ENCODE measurements at places on chromosomes 3 and 15. TPM values are rescaled to one million over a fixed set of nuclear protein-coding genes. Genes with fewer than 3 reads are reported as not detected.

DNA sequence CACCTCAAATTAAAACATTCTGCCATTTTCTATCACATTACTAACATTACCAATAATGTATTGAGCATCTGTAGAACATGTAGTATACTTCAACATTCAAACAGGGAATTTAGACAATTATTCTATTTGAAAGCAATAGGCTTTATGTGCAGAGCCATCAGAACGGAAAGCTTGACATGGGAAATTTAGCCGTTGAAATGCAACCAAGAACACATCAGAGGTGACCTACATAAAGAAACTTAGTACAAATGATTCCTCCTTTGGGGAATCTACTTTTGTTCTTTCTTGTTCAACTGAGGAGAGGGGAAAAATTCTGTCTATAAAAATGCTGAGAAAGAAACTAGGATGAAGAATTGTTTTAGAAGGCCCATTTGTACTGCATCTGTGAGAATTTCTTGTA lies 38.6 kb upstream of the RBMS3 start:
- no peak for DNase-seq

GRCh38 chr3:109480014-109480413 lies 142.7 kb upstream of the DPPA4 start:
- DNase-seq, result no peak

DNA sequence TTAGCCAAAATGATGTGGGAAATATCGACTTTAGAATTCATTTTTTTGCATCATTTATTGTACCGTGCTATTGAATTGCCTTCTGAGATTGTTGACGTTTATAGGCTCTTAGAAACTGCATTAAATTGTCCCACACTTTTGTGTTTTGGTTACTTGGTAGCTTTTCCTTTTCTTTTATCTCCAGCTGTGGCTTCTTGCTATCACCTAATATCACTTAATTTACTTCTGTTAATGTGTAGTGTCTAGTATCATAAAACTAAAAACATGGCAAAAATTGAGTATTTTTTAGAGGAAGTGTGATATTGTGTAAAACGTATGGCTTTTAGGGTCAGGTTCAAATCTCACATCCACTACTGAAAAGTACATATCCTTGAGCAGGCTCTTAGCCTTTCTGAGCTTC lies 11.2 kb downstream of the TMOD3 start:
- DNase-seq, result no peak

GRCh38 chr15:98226578-98226977 lies 266.1 kb downstream of the ARRDC4 start:
- no peak for DNase-seq

DNA sequence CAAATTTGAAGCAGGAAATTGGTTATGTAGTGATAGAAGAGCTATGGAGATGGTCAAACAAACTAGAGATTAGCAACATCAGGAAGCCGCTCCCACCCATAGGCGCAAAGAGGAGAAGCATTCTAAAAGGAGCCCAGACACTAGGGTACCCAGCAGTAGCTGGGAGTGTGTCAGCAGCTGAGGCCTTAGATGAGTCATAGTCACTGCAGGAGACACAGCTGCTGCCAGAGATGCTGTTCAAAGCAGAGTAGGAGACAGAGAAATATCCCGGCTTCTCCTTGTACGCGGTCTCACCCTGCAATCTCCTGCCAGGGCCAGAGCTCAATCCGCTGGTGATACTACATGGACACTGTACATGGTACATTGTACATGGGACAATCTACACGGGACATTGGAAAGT lies 61.9 kb downstream of the VGLL3 start:
- no peak for DNase-seq

DNA sequence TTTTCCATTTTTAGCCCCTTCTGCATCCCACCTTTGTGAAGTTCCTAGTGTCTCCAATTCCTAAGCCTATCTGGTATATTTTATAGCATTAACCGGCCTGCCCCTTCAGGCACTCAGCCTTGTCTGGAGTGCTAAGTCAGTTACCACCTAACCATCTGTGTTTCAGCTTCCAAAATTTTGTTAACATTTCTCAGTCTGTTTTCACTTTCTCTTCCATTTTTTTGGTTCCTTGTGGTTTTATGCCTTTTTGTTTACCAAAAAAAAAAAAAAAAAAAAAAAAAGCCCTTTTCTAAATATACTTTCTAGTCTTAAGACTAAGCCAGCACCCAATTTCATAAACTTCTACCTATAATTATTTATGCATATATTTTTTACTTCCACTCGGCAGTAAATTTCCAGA lies 92.4 kb downstream of the CSNK1G1 start:
- DNase-seq, result no peak

DNA sequence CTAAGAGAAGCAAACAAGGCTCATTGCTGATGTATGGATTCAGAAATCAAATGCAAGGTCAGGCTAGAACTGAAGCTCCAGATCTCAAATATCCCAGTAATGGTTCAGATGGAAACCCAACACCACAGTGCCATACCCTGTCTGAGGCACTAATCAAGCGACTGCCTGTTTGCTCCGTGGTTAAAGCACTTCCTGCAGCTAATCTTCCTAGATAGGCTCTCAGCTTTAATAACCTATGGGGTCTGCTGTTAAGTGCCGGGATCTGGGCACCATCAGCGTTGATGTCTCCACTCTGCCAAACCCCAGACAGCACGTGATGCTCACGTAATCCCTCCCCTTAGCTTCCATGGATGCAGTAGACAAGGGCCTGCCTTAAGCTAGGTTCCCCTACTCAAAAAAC lies 262.6 kb downstream of the MECOM start:
- no peak for DNase-seq

DNA sequence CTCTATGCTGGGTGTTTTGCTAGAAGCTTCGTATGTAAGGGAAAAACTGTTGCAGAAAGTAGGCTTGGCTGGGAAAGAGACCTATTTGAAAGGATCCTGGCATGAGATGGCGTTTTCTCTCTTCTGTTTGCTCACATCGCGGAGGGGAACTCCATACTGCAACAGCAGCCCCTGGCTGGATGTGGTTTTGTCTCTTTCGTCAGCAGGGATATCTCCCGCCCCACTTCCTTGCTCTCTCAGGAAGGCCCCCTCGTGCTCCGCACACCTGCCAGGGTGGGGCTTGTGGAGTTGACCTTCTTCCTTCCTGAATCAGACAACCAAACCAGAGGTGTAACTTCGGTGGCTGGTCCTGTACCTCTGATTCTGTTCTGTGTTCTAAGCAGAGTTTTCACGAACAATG lies 26.4 kb upstream of the MYZAP start:
- DNase-seq, result no peak

- DNase-seq, result no peak
Measured at GRCh38 chr3:173819368-173819767, 421.8 kb downstream of the NLGN1 start.

- DNase-seq, result no peak
Measured at GRCh38 chr3:28669870-28670269, 321.2 kb upstream of the AZI2 start.

- no peak for DNase-seq
Measured at GRCh38 chr3:179658606-179659005, 5.8 kb downstream of the USP13 start.

DNA sequence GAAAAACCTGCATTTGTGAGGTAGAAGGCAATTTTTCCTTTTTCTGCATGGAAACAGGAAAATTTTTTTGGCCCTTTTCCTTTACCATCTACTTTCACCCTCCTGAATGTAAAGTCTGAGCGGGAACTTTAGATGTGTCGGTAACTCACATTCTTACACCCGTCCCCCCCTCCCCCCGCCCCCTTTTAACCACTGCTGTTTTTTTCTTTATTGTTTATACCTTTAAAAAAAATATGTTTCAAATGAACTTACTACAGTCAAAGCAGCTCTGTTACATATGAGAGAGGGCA lies 487 bp upstream of the HES1 start:
- DNase-seq, result no peak

GRCh38 chr15:36756707-36757106 lies 177.3 kb downstream of the CDIN1 start:
- DNase-seq, result no peak

- DNase-seq, result no peak
Measured at GRCh38 chr3:5151586-5151985, 29.5 kb downstream of the ARL8B start.

- DNase-seq, result no peak
Measured at GRCh38 chr3:186724911-186725310, 7.8 kb downstream of the KNG1 start.

FRMD4B gene
- 46.8 TPM for polyA plus RNA-seq

ANKRD63 gene
- not detected for polyA plus RNA-seq

WDR93 gene
- 0.38 TPM for polyA plus RNA-seq

DNAJB11 gene
- 76.2 TPM for polyA plus RNA-seq

PTPRG gene
- polyA plus RNA-seq, result 71.4 TPM

RAD51 gene
- polyA plus RNA-seq, result 14.9 TPM

MNS1 gene
- polyA plus RNA-seq, result 26.3 TPM

HACL1 gene
- polyA plus RNA-seq, result 15.4 TPM
